ENCODE measurements at places on chromosomes 11 and 22.
A peak's percentile ranks its signal among the peaks of the same experiment; 100 is the strongest.

DNA sequence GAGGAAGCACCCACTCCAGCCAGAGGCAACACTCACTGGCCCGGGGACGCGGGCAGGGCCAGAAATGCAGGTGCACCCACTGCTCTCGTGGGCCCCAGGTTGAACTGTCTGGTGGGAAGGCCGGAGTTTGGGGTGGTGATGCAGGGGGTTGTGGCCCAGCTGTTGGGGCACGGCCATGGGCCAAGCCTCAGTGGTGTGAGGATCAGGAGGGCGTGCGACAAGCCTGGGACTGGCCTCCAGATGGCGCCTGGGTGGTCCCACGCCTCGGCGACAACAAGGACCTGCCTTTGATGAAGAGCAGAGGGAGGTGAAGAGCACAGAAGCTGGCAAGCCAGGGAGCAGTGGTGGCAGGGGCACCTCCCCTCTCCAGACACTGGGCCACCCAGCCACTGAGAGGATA, 240.8 kb downstream of the BRD1 start:
- DNase-seq = no peak

- DNase-seq = no peak
These were observed 378.1 kb downstream of the LARGE1 start for GRCh38 chr22:33542153-33542552.

DNA sequence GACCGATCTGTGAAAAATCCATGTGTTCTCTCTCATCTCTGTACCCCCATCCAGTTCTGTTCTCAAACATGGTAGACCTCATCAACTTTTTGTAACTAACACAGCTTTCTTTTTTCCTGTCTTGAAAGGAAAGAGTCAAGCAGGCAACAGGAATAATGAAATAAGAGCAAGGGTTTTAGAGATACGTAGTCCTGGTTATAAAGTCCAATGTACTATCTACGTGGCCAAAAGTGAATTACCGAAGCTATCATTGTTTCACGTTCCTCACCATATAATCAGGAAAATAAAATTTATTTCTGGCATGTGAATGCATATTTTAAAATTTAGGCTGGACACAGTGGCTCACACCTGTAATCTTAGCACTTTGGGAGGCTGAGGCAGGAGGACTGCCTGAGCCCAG, 472.2 kb upstream of the ANO3 start:
- DNase-seq = no peak

DNA sequence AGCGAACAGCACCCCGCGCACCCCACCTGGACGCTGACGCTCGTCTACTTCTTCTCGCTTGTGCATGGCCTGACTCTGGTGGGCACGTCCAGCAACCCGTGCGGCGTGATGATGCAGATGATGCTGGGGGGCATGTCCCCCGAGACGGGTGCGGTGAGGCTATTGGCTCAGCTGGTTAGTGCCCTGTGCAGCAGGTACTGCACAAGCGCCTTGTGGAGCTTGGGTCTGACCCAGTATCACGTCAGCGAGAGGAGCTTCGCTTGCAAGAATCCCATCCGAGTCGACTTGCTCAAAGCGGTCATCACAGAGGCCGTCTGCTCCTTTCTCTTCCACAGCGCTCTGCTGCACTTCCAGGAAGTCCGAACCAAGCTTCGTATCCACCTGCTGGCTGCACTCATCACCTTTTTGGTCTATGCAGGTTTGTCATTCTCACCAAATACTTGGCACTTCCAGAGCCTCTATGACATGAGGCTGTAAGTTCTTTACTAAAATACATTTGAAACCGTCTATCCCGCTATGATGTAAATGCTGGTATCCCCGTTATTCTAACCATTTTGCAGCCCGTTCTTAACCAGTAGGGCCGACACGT, 535 bp downstream of the AQP11 start:
- no peak for DNase-seq

GRCh38 chr11:20235164-20235563, 74.9 kb upstream of the DBX1 start:
- DNase-seq = no peak

- no peak for DNase-seq
These were observed 21.5 kb downstream of the BIRC2 start for GRCh38 chr11:102368472-102368871.

- no peak for DNase-seq
These were observed 235.6 kb downstream of the KCNA4 start for GRCh38 chr11:29781268-29781667.

DNA sequence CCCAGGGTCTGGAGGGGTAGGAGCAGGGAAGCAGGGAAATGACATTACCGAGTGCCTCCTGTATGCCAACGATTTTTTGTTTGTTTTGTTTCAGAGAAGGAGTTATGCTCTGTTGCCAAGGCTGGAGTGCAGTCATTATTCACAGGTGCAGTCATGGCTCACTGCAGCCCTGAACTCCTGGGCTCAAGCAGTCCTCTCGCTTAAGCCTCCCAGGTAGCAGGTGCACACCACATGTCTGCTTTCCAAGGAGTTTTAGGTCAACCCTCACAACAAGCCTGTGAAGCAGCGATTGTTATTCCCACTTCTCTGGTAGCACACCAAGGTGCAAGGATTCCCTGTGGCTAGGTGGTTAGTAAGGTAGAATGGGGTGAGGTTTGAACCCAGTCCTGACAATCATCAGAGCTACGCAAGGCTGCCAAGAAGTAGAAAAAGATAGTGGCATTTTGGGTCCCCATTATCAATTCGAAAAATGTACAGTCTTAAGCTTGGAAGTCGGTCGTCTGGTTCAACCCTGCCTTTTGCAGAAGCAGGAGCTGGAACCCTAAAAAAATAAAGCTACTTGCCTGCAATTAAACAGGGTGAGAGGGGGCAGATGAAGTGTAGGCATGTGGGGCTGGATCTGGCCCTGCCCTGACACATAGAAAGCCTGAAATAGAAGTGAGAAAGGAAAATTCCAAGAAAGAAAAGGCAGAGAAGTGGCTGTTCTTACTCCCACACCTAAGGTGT, 9.1 kb downstream of the UCP3 start:
- no peak for DNase-seq

DNA sequence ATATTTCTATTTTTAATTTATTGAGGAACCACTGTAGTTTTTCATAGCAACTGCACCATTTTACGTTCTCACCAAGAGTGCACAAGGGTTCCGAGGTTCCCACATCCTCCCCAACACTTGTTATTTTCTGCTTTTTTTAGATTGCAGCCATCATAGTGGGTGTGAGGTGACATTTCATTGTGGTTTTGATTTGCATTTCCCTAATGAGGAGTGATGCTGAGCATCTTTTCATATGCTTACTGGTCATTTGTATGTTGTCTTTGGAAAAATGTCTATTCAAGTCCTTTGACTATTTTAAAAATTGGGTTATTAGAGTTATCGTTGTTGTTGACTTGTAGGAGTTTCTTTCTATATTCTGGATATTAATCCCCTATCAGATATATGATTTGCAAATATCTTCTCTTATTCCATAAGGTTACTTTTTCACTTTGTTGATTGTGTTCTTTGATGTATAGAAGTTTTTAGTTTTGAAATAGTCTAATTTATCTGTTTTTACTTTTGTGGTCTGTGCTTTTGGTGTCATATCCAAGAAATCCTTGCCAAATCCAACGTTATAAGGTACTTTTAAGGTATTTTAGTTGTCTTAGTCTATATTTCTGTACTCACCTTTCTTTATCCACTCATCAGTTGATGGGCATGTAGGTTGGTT, 9.0 kb downstream of the NEAT1 start:
- DNase-seq = no peak

- no peak for DNase-seq
These were observed at the start of gene GLB1L3 for GRCh38 chr11:134275534-134276395. Gene GLB1L3, plus strand, starts transcription at chr11:134276379. Its CDS starts 362 bp downstream, at chr11:134276741.

GRCh38 chr22:36156515-36157419, 3.8 kb downstream of the APOL3 start:
- peak; percentile 16 for DNase-seq

DNA sequence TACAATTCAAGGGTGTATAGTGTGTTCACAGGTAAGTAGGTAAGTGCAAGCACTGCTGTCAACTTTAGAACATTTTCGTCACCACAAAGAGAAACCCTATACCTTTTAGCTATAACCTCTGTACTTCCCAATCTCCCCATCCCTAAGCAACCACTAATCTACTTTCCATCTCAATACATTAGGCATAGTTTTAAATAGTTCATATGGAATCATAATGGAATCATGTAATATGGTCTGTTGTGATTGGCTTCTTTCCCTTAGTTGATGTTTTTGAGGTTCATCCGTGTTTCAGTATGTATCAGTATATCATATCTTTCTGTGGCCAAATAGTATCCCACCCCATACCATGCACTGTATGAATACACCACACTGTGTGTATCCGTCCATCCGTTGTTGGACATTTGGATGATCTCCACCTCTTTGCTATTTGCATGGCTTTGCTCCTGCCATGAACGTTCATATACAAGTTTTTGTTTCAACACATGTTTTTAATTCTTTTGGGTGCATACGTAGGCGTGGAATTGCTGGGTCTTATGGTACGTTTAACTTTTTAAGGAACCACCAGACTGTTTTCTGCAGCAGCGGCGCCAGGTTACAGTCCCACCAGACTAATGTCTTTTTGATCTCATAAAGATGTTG, 27.7 kb upstream of the OPCML start:
- DNase-seq = no peak

GRCh38 chr11:76270389-76270788, 64.1 kb upstream of the WNT11 start:
- DNase-seq = no peak

- no peak for DNase-seq
These were observed 12.2 kb downstream of the OR8D1 start for GRCh38 chr11:124301548-124301947.

GRCh38 chr22:37501610-37502341, 15.6 kb upstream of the MFNG start:
- no peak for DNase-seq

DNA sequence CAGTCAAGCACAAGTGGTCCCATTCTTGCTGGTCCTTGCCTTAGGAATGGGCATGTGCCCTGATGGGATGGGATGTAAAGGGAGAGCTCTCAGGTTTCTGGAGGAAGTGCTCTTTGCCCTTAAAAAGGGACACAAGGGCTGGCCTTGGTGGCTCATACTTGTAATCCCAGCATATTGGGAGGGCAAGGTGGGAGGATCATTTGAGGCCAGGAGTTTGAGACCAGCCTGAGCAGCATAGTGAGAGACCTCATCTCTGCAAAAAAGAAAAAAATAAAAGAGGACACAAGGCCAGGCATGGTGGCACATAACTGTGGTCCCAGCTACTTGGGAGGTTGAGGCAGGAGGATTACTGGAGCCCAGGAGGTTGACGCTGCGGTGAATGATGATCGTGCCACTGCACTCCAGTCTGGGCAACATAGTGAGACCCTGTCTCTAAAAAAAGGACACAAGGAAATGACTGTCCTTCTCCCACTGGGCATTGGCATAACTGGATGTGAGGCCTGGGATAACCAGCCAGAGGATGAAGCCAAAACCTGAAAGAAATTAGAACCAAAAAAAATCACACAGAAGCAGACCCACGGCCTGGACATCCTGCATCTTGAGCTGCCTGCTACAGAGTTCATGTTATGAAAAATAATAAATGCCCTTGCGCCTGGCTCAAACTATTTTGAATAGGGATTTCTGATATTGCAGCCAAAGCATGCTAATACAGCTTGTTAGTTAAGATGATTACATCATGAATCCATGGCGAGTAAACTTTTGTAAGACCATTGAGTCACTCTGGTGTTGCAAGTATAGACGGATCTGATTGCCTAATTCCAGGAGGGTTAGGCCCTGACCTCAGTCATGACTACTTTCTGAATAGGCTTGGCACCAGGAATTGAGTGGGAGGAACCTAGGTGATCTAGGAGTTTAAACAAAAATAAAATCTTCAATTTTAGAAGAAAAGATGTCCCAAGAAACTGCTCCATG, 12.9 kb upstream of the CRKL start:
- DNase-seq = peak; percentile 92

GRCh38 chr11:104127828-104128227, 36.1 kb downstream of the PDGFD start:
- DNase-seq = no peak

- no peak for DNase-seq
These were observed 226.6 kb upstream of the TENM4 start for GRCh38 chr11:79667380-79667779.

- DNase-seq = no peak
These were observed 390.3 kb downstream of the SHANK2 start for GRCh38 chr11:70862093-70862492.

DNA sequence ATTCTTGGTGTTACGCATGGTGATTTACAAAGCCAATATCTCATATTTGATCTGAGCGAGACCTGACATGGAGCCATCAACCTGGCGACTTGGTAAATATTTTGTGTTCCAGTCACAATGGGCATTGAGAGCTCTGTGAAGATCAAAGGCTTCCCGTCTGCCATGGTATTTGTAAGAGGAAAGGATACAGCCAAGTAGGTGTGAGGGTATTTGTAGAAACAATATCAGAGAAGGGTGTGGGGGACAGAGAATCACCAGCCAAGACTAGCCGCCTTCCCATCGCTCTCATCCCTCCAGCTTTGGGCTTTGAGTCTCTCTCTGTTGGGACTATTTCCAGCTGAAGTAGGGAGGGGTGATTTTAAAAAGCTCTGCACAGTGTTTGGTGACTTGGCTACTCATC, 173.4 kb upstream of the BDNF start:
- no peak for DNase-seq

- DNase-seq = no peak
These were observed 852 bp downstream of the TRAF6 start for GRCh38 chr11:36509201-36509639.

DNA sequence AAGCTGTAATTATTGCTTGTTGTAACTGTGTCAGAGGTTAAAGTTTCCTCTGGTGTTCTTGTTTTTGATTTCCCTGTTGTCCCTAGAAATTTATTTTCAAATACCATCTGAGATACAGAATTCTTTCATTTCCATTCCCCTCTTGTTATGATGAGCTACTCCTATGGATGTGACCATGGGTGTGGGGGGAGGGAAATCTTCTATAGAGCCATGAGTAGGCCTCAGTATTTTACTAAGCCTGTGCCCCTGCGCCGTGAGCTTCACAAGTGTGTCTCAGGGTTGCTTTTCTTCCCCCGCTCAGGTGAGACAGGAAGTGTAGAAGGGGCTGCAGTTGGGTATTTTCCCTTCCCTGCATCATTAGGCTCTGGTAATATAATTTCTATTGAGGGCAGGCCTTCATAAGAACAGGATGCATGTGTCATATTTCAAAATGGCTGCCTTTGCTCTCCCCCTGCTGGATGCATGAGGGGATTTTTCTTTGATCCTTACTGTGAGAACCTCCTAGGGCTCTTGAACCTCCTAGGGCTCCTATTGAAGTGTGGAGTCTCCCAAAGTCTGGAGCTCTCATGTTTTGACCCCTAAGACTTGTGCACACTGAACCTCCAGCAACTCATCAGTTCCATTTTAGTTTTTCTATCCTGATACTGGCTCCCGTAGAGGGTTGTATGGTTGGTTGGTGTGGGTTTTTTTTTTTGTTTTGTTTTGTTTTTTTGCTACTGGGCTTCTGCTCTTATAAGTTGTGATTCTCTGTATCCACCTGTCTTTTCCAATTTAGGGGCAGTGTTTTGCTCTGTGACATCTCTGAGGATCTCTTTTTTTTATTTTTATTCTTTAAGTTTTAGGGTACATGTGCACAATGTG, 658.2 kb downstream of the NTM start:
- peak; percentile 44 for DNase-seq

GRCh38 chr11:67411785-67412152, 3.7 kb upstream of the CARNS1 start:
- DNase-seq = no peak
